Thyroid gland (tissue), 4 donors: ENCODE measurements at places on chromosomes 7 and 10.

- no peak for DNase-seq
Measured at GRCh38 chr7:40551685-40552576, 417.1 kb downstream of the SUGCT start.

DNA sequence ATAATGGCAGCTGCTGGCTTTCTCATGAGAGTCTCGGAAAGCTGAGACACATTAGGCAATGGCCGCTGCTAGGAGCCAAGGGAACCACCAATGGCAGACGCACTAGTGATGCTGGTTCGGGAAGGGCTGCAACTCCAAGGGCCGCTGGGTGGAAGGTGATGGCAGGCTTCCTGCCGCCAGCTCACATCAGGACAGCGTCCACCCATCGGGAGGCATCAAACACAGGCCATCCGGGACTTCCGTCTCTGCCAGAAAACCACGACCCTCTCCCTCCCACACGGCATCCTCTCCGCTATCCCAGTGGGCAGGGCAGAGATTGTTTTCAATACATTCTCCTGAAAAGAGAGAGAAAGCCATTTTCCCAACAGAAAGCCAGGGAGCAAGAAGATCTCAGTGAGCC is 27.5 kb upstream of the EGFR start:
- DNase-seq: no peak

- DNase-seq: no peak
Measured at GRCh38 chr7:148116829-148117403, 473.6 kb upstream of the C7orf33 start.

- no peak for DNase-seq
Measured at GRCh38 chr7:47333959-47334358, 248.0 kb downstream of the TNS3 start.

- DNase-seq: no peak
Measured at GRCh38 chr7:29142021-29142727, 4.2 kb downstream of the CPVL start.

GRCh38 chr10:22010973-22011408 is 7.5 kb upstream of the DNAJC1 start:
- DNase-seq: no peak

GRCh38 chr10:77282163-77282562 is 355.4 kb downstream of the KCNMA1 start:
- no peak for DNase-seq

DNA sequence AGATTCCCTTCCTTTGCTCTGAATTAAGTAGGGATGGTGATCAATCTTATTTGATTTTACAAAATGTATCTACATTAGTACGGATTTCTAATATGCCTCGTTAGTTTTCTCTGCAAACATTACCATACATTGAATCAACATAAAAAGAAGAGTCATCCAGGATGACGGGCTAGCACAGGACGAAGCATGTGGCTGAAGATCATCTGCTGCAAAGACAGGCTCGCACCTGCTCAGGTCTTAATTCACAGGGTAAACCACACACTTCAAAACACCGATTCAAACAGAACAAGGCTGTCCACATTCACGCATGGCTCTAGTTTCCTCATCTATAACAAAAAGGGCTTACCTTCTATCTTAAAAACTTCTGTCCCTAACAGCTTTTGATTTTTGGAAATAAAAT is 323.0 kb downstream of the PARD3 start:
- DNase-seq: no peak

- DNase-seq: no peak
Measured at GRCh38 chr7:99402854-99403253, 5.5 kb downstream of the PDAP1 start.

DNA sequence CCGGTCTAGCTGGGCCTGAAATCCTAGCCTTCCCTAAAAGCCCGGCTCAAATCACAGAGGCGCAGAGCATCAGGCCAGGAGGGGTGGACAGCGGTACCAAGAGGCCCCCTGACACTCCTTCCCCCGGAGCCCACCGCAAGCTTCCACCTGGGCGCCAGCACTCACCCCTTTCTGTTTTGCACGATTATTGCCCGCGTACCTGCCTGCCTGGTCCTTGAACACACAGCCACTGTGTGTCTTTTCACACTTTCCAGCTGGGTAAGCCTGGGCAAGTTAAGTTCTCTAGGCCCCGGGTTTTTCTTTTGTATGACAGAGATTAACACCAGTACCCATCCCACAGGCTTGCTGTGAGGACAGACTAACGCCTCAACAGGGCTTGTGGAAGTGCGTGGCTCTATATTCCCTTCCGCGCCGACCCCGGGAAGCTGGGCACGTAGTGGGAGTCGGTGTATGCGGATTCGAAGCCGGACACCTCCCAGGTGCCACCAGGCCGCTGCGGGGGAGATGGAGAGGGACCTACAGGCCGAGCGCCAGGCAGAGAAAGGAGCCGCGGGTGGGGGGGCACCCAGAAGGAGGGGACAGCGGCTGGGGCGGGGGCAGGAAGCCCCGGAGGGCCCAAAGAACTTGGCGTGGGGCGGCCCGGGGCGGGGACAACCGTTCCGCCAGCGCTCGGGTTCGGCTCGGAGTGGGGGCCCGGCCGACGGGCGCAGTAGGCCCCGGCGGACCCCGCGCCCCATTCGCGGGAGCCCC is 792 bp downstream of the ZNF746 start:
- peak; percentile 68 for DNase-seq

- DNase-seq: no peak
Measured at GRCh38 chr7:28181416-28181815, 821 bp upstream of the JAZF1 start.

DNA sequence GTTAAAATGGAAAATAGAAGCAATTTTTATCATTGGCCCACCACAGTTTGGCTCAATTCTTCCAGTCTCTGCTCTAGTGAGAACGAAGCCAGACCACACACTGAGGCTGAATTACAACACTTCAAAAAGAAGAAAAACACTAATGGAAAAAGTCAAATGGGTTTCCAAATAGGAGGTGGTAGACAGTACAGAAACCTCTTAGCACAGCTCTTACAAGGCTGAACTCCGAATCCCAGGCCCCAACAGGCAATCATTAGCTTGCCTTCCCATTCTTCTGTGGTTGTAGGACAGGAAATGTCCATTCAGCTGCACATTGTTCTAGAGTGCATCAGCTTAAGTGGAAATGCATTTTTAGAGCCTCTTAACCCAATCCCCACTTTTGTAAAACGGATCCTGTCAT is 115.1 kb upstream of the MEOX2 start:
- no peak for DNase-seq

- no peak for DNase-seq
Measured at GRCh38 chr7:92292981-92293380, 47.2 kb downstream of the ANKIB1 start.

- peak; percentile 77 for DNase-seq
Measured at GRCh38 chr7:134932707-134933370, 53.5 kb upstream of the AGBL3 start.

- DNase-seq: no peak
Measured at GRCh38 chr10:34769899-34770298, 45.2 kb downstream of the PARD3 start.
